Right lung (tissue), 10 donors: ENCODE measurements at places on chromosomes 7 and 10.

DNA sequence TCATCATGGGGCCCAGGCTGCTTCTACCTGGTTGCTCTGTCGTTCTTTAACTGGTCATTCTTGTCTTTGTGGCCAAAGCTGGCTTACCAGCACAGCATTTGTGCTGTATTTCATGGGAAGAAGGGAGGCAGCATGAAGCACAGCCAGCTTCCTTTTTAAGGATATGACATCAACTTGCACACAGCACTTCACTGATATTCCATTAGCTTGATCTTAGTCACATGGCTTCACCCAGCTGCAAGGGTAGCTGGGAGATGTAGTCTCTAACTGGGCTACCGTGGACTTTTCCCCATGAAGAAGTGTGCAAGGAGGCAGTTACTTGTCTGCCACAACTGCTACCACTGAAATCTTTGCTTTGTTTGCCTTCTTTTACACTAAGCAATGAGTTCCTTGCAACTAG lies 525.2 kb downstream of the LRMDA start:
- no peak for DNase-seq

DNA sequence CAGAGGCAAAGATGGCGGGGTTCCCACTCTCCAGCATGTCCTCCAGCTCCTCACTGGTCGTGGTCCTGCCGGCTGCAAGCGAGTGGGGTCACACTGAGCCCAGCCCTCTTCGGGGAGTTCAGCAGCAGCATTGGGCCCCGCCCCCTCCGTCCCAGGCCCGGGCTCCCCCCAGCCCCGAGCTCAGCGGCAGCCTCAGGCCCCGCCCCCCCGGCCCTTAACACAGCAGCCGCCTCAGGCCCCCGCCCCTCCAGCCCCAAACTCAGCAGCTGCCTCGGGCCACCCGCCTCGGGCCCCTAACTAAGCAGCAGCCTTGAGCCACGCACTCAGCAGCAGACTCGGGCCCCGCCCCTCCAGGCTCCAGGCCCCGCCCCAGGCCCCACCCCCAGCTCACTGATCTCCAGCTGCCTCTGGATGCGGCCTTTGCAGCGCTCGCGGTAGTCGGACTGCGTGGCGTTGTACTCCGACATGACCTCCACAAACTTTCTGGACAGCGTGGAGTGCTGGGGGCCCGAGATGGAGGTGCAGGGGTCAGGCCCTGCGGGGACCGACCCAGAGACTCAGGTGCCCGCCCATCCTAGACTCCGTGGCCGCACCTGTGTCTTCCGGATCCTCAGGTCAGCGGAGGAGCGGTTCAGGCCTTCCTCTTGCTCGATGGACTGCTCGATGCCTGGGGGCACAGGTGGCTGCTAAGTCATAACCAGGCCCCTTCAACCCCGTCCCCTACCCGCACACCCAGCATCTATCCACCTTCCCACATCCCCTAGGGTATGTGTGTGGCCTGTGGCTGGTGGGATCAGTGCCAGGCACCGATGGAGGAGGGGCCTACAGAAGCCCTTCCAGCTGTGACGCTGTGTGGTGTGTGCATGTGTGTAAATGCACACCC lies 15.5 kb downstream of the STX1A start:
- no peak for DNase-seq

DNA sequence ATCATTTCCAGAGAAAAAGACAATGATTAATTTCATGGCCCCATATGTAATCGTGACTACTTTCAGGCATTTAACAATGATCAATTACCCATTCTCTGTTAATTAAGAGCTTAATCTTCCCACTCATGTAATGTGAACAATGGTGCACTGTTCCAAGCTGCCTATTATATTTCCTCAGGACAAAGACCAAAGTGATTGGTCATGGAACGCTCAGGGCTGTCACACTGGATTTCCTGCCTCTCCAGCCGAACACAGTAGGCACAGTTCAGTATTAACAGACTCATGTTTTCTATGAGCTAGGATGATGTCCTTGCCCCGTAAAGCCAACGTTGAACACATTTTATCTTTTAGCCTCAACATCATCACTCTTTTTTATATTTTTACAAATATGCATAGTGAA lies 142.7 kb upstream of the FZD8 start:
- no peak for DNase-seq

DNA sequence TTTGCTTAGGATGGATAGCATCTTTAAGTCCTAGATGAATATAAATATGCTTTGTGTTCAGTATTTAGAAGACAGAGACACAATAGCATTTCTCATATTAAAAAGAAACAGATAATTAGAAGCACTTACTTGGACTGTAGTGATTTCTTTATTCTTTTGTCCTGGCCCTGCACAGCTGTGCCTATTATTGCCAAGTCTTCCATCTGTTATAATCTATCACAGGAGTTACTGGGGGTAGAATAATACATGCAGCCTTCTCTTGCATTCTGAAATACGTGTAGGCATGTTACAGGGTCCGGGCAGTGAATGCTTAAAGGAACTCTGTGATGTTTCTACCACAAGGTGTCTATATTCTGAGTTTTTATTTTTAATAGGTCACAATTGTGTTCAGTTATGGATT lies 461.5 kb upstream of the COBL start:
- no peak for DNase-seq

- no peak for DNase-seq
These were observed 14.7 kb downstream of the WDR37 start for GRCh38 chr10:1070919-1071318.
